ENCODE measurements at places on chromosomes 1 and 21.
A peak's percentile ranks its signal among the peaks of the same experiment; 100 is the strongest.

DNA sequence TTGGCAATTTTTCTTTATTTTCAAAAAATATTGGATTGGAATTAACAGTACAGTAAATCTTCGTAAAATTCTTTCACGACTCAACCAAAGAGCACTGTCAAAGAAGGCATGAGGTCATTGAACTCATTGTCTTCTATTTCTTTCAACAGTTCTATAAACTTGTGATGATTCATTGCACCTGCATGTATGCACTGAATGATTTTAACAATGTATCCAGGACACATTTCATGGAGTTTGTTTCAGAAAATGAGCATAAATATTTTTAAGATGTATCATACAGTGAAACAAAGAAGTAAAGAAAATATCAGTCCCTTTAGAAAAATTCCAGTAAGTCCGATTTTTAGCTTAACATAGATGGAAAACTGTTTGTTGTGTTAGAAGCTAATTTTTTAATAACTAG lies 33.6 kb upstream of the CD34 start:
- DNase-seq, result no peak

DNA sequence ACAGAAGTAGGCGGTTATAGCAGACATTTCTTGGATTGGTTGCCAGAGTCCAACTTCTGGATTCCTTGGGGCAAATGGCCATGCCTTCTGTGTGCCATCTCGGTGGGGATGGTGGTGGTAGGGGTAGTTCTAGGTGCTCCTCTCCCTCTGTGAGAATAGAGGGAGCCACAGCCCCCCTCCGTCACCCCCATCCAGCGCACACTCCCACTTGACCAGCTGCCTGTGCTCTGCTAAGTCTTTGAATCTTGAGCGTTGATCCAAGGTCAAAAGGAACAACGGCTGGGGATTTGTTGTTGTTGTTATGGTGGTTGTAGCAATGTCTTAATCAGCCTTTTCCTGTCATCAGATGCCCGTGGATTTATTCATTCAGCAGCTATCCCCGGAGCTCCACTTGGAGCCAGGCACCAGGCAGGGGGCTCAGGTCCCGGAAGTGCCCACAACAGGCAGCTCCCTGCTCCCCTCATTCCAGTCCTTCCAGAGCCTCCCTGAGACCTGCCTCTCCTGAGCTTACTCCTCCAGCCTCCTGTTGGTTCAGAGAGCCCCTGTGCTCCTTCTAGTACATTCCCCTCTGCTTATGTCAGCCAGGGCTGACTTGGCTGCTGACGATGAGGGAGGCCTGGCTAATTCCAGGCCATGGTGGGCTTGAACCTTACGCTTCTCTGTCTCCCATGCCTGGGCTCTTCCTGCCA lies 146.6 kb upstream of the WNT4 start:
- DNase-seq, result no peak

- no peak for DNase-seq
Measured at GRCh38 chr1:172513479-172513878, 19.5 kb upstream of the SUCO start.

DNA sequence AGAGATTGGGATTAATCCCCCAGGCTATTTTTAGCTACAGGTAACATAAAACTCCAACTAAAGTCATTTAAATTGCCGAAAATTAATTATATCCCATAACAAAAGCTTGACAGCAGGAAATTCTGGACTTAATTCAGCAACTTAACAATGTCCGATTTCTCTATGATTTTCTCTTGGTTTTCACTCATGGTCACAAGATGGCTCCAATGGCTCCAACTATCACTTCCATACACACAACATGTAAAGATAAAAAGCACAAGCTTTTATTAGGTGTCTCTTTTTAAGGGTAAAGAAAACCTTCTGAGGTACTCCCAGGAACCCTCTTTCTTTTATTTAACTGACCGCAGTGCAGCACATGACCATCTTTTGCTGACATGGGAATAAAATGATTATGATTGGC lies 363.5 kb upstream of the PTBP2 start:
- no peak for DNase-seq

DNA sequence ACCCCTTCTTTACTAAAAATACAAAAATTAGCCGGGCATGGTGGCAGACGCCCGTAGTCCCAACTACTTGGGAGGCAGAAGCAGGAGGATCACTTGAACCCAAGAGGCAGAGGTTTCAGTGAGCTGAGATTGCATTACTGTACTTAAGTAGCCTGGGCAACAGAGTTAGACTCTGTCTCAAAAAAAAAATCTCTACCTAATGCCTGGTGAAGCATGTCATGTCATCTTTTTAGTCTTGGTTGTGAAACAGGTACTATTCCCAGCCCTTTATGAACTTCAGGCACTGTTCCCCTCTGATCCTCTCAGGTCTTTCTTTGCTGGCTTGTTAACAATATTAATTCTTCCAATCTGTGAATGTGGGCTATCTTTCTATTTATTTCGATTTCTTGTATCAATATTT lies 22.1 kb downstream of the PRRC2C start:
- DNase-seq, result no peak

DNA sequence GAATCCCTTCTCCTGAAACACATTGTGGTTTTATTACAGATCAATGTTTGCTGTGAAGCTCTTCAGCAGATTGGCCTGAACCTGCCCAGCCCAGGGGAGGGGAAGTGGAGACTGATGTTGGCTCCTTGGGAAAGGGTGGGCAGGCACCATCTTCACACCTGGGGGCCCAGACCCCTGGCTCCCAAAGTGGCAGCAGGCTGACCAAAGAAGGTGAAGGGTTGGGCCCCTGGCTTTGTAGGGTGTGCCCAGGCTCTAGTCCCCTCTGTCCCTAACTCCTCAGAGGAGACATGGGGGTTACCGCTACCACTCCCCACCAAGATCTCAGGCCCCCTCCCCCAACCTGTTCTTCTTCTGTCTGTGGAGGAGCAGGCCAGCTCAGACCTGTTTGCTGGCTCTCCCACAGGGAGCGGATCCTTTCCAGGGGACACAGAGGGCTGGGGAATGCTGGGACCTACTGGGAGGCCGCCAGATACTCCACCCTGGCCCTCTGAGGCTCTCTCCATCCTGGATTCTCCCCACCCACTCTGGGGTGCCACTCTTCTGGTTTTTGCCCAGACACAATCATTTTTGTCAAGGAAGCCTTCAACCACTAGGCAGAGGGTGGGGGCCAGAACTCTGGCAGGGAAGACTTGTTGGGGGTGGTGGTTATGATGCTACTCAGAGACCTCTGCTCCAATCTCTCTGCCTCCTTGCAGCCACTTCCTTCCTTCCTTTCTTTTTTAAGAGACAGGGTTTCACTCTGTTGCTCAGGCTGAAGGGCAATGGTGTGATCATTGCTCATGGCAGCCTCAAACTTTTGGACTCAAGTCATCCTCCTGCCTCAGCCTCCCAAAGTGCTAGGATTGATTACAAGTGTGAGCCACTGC lies 5.0 kb upstream of the EFNA3 start:
- DNase-seq, result no peak

GRCh38 chr1:171817511-171818265 lies 23.6 kb upstream of the DNM3 start:
- peak; percentile 1 for DNase-seq

- no peak for DNase-seq
Measured at GRCh38 chr21:21051109-21052055, 53.2 kb downstream of the NCAM2 start.

GRCh38 chr1:175363031-175363430 lies 170.5 kb upstream of the KIAA0040 start:
- no peak for DNase-seq

DNA sequence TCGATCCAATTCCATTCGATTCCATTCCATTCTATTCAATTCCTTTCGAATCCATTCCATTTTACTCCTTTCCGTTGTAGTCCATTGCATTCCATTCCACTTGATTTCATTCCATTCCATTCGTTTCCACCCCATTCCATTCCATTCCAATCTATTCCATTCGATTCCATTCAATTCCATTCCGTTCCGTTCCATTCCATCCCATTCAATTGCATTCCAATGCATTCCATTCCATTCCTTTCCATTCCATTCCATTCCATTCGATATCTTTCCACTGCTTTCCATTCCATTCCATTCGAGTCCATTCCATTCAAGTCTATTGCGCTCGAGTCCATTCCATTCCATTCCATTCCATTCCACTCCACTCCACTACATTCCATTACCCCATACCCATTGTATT lies 2568.7 kb upstream of the TPTE start:
- no peak for DNase-seq

DNA sequence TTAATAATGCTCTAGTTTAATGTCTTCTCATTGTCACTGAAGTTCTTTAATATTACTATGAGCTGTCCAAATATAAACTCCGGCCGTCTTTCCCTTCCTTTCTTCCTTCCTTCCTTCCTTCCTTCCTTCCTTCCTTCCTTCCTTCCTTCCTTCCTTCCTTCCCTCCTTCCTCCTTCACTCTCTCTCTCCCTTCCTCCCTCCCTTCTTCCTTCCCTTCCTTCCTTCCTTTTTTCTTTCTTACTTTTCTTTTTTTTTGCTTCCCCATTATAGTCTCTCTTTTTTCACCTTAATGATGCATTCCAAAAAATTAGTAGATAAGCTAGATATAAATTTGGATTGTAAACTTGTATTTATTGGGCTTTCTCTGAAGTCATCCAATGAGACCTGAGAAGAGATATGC lies 431.0 kb upstream of the ADGRL4 start:
- DNase-seq, result no peak

GRCh38 chr1:81869307-81869706 lies 68.6 kb downstream of the ADGRL2 start:
- DNase-seq, result no peak

DNA sequence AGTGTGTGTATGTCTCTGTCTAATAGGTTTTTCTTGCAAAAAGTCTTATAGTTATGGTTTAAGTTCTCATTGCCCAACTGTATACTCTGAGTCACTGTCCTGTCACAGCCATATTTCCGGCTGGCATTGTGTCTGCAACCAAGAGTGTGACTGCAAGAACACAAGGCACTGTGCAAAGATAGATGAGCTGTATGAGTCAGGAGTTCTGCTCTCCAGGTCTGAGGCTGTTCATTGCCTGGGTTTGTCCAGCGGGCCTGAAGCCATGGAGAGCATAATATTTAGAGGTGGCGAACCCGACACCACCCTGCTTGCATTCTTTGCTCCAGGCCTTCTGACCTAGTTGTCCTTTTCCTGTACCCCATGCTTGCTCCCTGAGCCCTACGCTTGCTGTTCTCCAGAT lies 50.9 kb upstream of the CNIH3 start:
- DNase-seq, result no peak

- no peak for DNase-seq
Measured at GRCh38 chr1:33370301-33370700, 49.4 kb upstream of the A3GALT2 start.

GRCh38 chr1:65980237-65980636 lies 187.5 kb downstream of the PDE4B start:
- DNase-seq, result no peak

DNA sequence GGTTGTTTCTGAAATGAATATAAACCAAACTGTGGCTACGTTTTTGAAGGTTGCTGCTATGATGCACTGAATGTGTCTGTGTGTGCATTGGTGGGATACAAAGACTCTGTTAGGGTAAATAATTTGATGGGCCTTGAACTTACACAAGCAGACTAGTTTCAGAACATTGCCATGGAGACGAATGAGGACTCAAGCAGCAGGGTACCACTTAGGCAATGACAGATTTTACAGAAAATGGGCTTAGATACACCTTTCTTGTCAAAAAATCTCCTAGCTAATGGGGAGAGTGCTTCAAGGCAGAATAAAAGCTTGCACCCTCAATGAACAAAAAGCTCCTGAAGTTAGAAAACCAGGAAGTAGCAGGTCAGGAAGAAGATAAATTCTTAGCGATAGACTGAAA lies 55.7 kb downstream of the IER5 start:
- no peak for DNase-seq

DNA sequence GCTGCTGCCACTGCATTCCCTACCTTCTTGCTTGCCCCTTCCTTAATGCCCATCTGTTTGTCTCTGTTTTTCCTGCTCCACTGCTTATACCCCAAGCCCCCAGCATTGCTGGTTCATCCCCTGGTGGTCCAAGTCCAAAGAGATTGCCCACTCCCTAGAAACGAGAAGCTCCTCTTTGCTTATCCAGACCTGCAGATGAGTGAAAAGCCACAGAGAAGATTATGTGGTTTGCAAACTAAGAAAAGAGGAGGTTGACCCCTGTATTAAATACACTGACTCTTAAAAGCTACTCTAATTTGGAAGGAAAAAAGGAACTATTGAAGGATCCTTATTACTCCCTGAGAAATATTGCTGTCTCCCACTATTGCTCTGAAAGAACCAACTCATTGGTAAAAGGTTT lies 146.8 kb upstream of the RAB4A start:
- no peak for DNase-seq

DNA sequence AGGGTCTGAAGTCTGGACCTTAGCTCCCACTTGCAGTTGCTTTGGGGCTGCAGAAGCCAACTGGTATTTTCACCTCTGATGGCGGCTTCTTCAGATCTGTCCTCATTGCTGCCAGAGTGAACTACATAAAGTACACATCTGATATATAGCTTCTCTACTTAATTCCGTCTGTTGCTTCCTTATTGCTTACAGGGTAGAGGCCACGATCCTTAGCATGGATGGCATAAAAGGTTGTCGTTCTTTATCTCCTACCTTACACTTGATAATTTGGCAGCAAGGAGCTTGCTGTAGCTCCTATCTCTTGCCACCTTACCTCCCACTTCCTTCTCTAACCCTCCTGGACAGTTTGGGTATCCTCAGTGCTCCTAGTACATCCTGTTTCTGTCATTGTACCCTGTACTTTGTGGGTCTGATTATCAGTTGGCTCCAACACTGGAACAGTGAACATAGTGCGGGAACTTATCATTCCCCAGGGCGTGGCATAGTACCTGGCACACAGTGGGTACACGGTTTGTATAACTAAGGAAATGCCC lies 30.9 kb upstream of the NBL1 start:
- no peak for DNase-seq

DNA sequence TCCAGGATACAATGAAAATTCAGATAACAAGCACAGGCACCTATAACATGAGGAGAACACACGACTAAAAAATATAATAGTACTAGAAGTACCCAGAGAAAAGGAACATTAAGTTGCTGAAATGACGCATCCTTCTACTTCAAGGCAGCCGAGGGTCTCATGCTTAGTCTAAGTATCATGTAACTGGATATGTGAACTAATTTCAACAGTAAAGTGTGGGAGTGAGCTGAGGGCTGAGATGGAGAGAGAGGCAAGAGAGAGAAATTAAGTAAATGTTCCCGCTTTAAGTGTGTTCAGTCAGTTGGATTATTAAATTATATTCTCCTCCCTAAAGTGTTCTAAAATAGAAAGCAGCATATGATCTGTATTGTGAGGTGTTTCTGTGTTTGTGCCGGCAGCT lies 152.2 kb upstream of the KRTAP19-8 start:
- no peak for DNase-seq

- DNase-seq, result no peak
Measured at GRCh38 chr1:167472752-167473521, 45.4 kb downstream of the CD247 start.

GRCh38 chr1:65113298-65113697 lies 34.7 kb upstream of the AK4 start:
- no peak for DNase-seq

GRCh38 chr21:39094087-39094780 lies 89.0 kb downstream of the PSMG1 start:
- no peak for DNase-seq

- DNase-seq, result peak; percentile 17
Measured at GRCh38 chr1:59020151-59020997, 236.5 kb upstream of the JUN start.

GRCh38 chr1:3168678-3169077 lies 99.7 kb downstream of the PRDM16 start:
- DNase-seq, result no peak
